ENCODE measurements at places on chromosomes 12 and 14. TPM values are rescaled to one million over a fixed set of nuclear protein-coding genes. Genes with fewer than 3 reads are reported as not detected.

- DNase-seq, result no peak
Measured at GRCh38 chr12:2447861-2448260, 346.9 kb upstream of the FKBP4 start.

DNA sequence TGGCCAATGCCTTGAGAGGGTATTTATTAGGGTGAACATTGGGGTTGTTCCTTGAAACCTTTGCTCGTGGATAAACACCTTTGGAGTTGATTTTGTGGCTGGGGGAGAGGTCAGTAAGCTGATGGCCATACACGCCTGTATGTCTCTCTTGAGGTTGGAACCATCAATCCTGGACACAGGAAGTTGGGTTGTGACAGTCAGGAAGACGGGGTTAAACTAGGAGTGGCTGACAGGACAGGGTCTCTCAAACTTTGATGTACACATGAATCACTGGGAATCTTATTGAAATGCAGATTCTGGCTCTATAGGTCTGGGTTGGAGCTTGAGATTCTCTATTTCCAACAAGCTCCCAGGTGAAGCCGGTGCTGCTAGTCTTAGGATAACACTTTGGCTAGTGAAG lies 12.8 kb upstream of the WSCD2 start:
- DNase-seq, result no peak

GRCh38 chr12:46549527-46550265 lies 177.1 kb upstream of the SLC38A2 start:
- no peak for DNase-seq

DNA sequence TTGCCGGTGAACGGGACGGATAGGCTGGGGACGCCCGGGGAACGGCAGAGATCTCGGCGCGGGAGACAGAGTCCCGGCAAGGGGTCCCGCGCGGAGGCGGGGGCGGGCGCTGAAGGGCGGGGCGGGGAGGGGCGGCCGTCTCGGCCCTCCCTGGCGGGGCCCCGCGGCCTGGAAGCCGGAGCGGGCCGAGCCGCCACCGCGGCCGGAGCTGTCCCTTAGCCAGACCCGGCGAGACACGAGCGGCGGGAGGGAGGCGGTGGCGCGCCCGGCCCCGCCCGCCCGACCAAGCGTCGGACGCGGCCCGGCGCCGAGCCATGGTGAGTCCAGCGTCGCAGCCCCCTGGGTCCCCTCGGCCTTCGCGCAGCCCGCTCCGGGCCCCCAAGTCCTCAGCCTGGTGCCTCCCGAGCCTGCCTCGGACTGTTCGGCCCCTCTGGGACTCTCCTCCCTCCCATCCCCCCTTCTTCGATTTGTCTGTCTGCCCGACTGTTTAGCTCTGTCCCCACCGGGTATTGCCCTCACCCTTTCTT lies at the start of gene ARHGEF40:
ARHGEF40 (plus strand) TSS at position 222 of the 527 bp plus-strand sequence; CDS start at position 315, 93 bp downstream.
- DNase-seq, result peak; percentile 51

C12orf50 gene
- not detected for polyA plus RNA-seq

GRCh38 chr14:70827752-70828151 lies 18.4 kb upstream of the MAP3K9 start:
- peak; percentile 38 for DNase-seq

THAP2 gene
- 0.82 TPM for polyA plus RNA-seq

DNA sequence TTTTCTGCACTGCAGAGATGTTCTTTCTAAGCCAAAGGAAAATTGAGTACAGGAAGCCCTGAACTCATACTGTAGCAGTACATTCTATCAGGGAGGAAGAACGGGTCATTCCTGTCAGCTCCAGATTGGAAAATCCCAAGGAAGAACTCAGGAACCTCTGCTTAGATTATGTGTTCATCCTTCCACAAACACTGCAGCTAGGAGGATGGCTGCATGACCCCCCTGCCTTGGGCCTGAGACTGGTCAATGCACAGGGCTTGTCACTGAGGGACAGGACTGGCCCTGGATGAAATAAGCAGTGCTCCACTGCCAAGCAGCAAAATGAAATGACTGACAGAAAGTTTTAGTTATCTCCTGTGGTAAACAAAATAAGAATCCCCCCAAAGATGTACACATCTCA lies 1406.8 kb upstream of the TMEM132C start:
- DNase-seq, result no peak

KCNA5 gene
- polyA plus RNA-seq, result not detected

GRCh38 chr12:98354520-98355035 lies 160.8 kb upstream of the TMPO start:
- DNase-seq, result no peak

GRCh38 chr12:8493084-8493483 lies 20.2 kb upstream of the CLEC4D start:
- no peak for DNase-seq

GPR65 gene
- 1.0 TPM for polyA plus RNA-seq

GRCh38 chr12:102885043-102885932 lies 31.8 kb downstream of the PAH start:
- DNase-seq, result peak; percentile 73

DNA sequence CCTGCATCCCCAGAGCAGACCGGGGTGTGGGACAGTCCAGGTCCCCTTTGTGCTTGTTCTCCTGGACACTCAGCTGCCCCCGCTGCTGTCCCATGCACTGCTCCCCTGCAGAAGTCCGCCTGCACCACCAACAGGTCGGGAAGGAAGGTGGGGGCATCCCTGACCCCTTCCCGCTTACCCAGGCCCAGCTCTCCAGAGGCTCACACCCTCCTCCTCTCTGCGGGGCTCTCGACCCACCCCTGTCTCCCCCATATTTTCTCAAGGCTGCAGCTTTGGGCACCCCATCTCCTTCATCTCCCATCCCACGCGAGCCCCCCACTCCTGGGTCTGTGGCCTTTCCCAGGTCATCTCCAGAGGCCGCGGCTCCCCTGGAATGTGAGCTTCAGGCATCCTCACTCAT lies 9.4 kb downstream of the ZBTB42 start:
- DNase-seq, result no peak

GRCh38 chr12:58381546-58381945 lies 440.2 kb downstream of the ATP23 start:
- DNase-seq, result no peak

DNA sequence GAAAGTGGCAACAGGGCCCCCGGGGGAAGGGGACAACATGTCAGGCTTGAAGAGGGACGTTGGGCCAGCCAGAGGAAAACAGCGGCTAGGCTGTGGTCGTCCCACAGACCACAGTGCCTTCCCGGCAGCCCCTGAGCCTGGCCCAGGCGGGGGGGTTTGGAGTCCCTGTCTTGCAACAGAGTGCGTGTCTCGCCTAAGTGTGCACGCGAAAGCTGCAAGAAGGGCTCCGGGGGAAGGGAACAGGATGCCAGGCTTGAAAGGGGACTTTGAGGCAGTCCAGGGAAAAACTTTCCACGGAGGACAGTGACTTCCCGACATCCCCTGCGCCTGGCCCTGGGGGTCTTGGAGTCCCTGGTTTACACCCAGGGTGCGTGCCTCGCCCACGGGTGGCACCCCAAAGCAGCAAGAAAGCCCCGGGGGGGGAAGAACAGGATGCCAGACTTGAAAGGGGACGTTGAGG lies 157.5 kb upstream of the ALG10B start:
- no peak for DNase-seq

DNA sequence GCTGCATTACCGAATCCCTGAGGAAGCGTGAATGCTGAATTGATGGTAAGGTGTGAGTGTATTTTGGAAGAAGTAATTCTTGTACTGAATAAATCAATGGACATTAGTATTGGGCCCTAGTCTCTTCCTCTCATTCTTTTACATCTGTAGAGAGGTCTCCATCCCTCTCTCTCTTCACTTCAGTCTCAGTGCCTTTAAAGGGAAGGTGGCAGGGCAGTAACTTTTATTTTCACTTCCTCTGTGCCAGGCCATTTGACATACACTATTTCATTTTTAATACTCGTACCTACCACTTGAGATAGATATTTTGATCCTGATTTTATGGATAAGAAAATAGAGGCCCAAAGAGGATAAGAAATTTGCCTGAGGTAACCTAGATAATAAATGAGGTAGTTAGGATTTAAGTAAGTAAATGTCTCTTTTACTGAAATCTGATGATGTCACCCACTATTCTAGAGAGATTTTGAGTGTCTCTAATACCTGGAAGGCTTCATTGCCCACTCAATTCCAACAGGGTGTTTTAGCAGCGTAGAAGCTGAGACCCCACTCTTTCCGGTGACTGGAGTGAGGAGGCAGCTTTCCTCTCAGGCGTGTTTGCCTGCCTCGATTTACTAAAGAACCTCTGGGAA lies 177.9 kb upstream of the PRICKLE1 start:
- DNase-seq, result no peak

CCDC175 gene
- polyA plus RNA-seq, result not detected

GRCh38 chr14:100474196-100474595 lies 113.0 kb downstream of the BEGAIN start:
- DNase-seq, result no peak

GPR132 gene
- polyA plus RNA-seq, result 0.32 TPM

GRCh38 chr12:118187751-118188435 lies 52.0 kb downstream of the PEBP1 start:
- no peak for DNase-seq

DNA sequence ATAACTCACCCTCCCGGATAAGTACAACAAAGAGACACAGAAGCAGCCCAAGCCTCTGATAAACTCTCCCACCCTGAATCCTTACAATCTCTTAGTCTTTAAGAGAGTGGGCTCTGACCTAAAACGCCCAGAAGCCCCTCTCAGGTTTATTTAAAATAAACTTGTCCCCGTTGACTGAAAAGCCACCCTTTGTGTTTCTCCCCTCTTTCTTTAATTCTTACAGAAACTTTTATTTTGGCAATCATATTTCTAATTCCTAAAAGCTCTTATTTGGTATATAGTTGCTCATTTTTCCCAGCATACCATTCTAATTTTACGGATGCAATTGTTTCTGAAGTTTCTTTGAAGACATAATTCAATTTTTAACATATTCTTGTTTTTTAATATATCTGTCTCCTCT lies 222.1 kb upstream of the PLXNC1 start:
- DNase-seq, result no peak

- no peak for DNase-seq
Measured at GRCh38 chr14:54138354-54139038, 181.9 kb upstream of the BMP4 start.

ASB2 gene
- 0.27 TPM for polyA plus RNA-seq

- DNase-seq, result no peak
Measured at GRCh38 chr12:130147875-130148596, 14.2 kb upstream of the FZD10 start.
